Retinal pigment epithelial cell (primary cell): ENCODE measurements at places on chromosomes 7 and 10.

DNA sequence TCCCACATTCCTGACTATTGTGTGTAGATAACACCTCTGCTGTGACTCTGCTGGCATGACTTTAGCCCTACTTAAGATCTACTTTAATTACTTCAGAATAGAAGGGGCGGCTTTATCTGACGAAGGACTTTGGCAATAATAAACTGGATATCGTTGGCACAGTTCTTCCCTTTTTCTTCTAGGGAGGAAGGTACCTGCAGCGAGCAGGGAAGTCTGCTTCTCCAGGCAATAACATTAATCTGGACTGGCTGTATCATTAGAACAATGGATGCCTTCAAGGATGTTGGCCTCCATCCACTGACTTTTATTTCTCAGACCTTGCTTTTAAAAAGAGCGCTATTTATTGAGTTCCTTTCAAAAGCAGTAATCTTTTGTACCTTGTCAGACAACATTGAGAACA, 172.6 kb upstream of the THSD7A start:
- no peak for DNase-seq

GRCh38 chr10:93110472-93111146, 36.9 kb downstream of the CYP26A1 start:
- no peak for DNase-seq

DNA sequence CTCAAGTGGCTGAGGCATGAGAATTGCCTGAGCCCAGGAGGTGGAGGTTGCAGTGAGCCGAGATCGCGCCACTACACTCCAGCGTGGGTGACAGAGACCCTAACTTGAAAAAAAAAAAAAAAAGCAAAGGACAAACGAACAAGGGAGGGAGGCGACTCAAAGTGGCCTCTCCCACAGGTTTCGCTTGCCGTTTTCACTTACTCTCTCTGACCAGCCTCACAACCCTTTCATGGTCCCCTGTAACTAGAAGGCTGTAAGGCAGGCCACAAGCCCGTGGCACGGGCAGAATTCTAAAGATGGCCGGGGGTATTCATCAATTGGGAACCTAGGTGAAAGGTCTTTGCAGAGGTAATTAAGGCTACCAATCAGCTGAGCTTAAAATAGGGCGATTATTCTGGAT, 25.5 kb downstream of the GNA12 start:
- DNase-seq = no peak

- DNase-seq = no peak
Observed at GRCh38 chr10:90939648-90940047, 18.8 kb upstream of the ANKRD1 start.

DNA sequence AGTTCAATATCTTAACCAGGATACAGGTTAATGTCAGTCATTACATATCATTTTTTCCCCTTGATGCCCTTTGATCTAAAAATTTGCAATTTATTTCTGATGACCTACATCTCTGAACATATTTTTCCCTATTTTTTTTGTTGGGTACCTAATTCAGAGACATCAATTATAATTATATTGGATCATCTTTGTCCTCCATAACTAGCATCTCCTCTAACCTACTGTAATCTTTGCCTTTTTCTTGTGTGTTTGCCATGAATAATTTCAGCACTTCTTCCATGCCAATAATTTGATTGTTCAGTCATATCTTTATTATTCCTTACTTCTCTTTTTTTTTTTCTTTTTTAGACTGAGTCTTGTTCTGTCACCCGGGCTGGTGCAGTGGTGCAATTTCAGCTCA, 39.2 kb upstream of the FGFR2 start:
- DNase-seq = no peak

DNA sequence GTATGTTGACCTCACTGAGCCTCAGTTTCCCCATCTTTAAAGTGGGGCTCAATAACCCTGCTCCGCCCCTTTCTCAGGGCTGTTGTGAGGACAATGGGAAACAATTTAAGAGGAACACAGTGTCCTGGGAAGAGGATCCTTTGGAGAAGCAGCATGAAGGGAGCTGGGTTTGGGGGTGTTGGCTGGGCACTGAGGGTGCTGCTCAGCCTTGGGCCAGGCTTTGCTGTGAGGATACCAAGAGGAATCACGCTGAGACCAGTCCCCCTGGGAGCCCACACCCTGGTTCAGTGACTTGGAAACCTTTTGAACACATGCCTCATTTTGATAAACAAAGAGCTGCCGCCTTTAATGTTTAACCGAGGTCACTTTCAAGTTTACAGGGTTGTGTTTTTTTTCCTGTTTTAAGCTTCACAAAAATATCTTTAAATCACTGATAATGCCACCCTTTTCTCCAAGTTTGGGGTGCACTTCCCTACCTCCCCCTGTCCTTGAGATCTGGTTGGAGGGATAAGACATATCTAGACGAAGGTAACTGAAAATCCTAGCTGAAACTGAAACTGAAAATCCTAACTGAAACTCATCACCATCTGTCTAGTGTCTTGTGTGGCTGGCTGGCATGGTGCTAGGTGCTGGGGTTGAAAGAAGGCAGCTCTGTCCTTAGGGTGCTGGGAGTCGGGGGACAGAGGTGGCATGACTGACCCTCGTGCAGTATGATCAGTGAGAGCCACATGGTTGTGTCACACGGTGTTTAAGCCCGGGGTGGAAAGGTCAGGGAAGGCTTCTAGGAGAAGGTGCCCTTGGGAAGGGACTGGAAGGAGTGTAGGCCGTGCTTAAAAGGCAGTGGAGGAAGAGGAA, 27.7 kb downstream of the ZNF775 start:
- DNase-seq = no peak

DNA sequence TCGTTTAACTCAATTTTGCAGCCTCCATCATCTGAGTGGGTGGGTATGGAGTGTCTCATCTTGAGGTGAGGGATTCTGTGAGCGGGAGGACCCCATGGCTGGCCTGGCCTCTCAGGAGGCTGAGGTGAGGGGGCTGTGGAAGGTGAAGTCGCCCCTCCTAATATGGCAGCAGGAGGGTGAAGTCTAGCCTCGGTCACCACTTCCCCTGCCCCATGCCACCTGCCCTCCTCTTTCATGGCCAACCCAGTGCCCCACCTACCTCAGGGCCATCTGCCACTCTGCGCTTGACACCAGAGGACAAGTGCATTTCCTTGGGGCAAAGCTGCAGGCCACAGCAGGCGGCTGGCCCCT, 8.7 kb downstream of the RASGEF1A start:
- no peak for DNase-seq
